ENCODE measurements at places on chromosomes 13 and 19. TPM values are rescaled to one million over a fixed set of nuclear protein-coding genes. Genes with fewer than 3 reads are reported as not detected.

The TMEM59L gene
- 0.48 TPM for total RNA-seq

DNA sequence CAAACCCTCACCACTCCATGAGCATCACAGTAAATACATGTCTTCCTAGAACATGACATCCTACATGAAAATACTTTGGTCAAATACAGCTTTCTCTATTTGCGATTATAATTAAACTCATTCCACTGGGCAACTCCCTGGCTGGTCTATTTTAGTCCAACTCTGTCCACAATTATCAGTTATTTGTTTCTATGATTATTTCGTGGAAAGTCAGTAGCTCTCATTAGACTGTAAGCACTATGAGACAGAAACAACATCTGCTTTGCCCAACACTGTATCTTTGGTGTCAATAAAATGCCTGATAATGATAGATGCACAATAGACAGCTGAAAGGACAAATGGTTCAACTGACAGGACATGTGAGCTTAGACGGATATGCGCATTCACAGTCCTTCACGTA is 292.0 kb downstream of the KLF12 start:
- ATAC-seq = no peak

GRCh38 chr19:11563532-11563931 is 4.5 kb upstream of the ELOF1 start:
- no peak for ATAC-seq

The ZNF284 gene
- 3.6 TPM for total RNA-seq

DNA sequence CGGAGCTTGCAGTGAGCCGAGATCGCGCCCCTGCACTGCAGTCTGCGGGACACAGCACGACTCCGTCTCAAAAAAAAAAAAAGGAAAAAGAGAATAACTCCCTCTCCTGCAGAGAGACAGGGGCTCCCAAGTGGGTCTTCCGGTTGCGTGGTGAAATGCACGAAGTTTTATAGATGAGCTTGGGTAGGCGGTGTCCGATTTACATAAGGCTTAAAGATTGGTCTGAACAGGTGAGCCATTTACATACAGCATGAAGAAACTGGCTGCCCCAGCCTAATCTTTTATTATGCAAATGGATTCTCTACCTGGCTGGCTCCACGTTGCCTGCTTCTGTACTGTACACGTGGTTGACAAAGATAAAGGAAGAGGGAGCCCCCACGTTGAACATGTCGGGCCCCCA is 19.5 kb downstream of the ADGRE2 start:
- no peak for ATAC-seq

- ATAC-seq = no peak
Measured at GRCh38 chr19:29783627-29784190, 28.1 kb upstream of the CCNE1 start.
